ENCODE measurements at places on chromosomes 5 and 9.

- DNase-seq = no peak
Measured at GRCh38 chr9:70924380-70924779, 197.0 kb downstream of the TRPM3 start.

GRCh38 chr5:55675119-55675518 lies 37.0 kb downstream of the SLC38A9 start:
- no peak for DNase-seq

DNA sequence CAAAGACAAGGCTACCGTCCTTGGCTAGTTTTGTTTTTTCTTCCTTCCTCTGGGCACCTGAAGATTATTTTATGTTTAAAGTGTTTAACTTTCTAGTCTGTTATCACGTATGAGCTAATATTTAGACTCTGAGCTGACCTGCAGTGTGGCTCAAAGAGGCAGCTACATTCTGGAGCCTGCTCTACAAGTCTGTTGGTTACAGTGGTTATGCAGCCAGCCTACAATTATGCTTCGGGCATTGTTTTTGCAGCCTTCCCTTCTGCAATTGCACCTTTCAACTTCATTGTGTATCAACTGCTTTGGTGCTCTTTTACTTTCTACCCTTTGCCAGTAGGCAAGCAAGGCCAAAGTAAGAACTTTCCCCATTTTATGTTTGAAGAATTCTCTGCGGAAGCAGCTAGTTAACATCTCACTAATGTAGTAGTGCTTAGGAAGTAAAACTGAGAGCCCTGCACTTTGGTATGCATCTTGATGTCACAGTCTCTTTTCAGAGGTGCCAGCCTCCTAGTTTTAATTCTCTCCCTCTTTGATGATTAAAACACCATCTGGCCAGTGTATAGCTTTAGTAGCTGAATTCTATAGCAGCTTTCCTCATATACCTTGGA lies 322.1 kb downstream of the FAM170A start:
- no peak for DNase-seq

- DNase-seq = no peak
Measured at GRCh38 chr9:83992407-83992806, 11.8 kb downstream of the RMI1 start.

GRCh38 chr5:122391621-122392020 lies 79.6 kb downstream of the SNCAIP start:
- DNase-seq = no peak

GRCh38 chr5:67030289-67031056 lies 166.1 kb downstream of the CD180 start:
- DNase-seq = no peak

DNA sequence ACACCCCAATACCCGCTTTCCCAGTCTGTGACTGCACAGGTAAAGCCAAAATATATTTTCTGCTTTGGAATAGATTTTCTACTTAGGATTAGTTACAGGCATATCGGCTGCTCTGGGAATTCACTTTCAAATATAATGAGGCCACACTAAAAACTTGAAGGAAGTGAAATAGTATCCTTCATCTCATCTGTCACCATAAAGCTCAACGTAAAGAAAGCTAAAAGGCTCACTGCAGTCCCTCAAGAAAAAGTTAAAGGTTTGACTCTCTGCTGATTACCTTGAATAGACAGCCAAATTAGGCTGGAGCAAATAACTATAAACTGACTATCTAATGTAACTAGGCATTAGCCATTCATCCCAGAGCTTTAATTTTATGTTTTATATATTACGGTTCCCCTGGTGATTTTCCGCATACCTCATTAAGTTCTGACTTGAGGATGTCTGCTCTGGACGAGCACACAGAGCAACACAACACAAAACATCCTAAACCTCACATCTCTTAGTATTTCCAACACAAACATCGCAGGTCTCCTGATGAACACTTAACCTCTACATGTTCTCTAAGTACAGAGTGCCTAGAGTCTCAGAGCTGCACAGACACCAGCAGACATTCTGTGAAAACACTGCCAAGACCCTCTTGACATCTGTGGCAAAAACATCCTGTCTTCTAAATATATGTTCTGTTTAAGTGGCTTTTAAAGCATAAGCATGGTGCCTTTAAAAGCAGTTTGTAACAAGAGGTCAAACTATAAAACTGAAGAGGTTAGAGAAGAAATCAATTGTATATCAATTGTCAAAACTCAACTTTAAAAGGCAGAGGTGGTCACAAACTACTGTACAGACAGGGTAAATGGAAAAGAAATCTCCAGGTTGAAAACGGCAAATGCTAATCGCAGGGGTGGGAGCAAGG lies 35.4 kb downstream of the ELAVL2 start:
- DNase-seq = no peak

DNA sequence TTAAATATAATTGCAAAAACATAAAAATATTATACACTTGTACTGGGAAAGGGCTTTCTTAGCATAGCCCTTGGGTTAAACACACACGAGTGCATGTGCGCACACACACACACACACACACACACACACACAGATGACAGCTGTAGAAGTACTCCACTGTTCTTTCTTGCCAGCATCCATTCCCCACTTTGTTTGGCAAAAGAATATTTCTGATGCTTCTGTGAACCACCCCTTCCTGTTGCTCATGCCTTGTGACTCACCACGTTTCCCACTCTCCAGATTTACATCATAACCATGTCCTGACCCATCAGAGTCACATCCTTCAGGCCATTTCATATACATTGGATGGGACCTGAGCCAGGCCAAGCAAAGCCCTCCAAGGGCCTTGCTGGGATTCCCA lies 280.1 kb downstream of the DNAH5 start:
- DNase-seq = no peak

DNA sequence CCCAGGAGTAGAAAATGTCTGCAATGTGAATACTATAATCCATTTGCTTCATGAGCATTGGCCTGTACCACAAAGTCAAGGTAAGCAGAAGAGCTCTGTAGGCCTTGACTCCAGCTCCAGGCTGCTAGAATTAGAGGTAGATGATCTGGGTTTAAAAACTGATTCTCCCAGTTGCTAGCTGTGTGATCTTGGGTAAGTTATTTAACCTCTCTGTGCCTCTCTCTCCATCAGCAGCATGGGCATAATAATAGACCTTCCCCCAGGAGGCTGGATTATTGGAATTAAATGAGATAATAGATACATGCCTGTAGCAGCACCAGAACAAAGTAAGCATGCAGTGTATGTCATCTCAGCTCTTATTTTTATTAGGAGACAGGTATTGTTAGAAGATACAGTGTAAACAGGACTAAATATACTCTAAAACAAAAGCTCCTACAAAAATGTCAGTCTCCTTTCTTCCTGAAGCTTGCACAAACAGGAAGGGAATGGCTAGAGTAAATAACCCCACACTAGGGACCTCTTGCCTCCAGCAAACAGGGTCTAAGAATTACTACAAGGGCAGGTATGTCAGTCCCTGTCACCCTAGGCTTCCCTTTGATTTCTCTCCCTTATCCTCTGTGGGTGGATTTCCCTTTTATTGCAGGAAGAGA lies 57.5 kb downstream of the PSAT1 start:
- DNase-seq = no peak

GRCh38 chr5:78527054-78527859 lies 121.3 kb downstream of the LHFPL2 start:
- no peak for DNase-seq

- no peak for DNase-seq
Measured at GRCh38 chr5:150253416-150254208, 36.0 kb downstream of the CAMK2A start.

- DNase-seq = no peak
Measured at GRCh38 chr5:149001162-149001561, 61.7 kb downstream of the SH3TC2 start.

- no peak for DNase-seq
Measured at GRCh38 chr5:43985411-43985810, 382.4 kb downstream of the NNT start.

Data from NCI-H1436 treated with DMSO at 0.1 percent for 48 hours (cell line).